NCI-H526 treated with DMSO at 0.1 percent for 48 hours (cell line): ENCODE measurements at places on chromosomes 13 and 19.

DNA sequence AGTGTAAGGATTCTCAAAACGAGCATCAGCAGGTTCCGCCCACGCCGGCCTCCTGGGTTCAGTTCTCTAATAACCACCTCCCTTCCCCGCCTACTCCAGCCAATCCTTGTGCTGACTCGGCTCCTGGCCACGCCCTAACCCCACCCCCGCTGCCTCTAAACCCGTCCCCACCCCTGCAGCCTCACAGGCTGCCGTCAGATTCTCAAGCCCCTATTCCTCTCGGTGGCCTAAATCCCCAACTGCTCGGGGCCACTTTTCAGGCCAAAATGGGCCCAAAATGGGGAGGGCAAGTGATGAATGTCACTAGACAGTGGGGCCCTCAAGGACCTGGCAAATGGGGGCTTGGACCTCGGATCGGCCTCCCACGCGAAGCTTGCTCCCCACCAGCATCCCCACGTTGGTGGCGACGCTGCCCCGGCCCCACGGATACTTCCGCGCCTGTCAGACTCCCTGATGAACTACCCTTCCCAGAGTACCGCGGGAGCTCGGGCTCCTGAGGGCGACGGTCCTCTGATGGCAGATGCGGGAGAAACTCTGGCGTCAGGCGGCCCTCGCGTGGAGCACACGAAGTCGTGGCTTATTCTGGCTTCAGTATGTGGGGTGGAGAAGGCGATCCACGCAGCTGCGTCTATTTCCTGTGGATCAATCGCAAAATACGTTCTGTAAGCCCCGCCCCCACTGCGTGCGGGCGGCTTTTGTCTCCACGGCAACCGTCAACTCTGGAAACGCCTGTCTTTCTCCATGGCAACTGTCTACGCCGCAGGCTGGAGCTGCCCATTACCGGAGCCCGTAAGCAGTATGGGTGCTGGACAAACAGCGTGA is 24.8 kb downstream of the ZNF473 start:
- DNase-seq, result peak; percentile 69

DNA sequence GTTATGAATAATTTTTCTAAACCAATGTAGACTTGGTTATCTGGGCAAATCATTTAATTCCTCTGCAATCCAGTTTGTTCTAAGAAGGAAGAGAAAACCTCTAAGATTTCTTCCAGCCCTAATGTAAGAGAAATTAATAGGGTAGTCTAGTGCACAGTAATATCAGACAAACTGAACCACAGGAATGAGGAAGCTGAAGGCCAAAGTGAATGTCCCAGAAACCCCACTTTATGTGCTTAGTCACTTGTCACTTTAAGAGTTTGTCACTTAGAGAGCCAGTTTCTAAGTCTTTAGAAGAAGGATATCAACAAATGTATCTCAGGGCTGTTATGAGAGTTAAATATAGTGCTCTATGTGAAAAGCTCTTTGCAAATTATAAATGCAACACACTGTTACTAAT is 750.6 kb downstream of the DIAPH3 start:
- DNase-seq, result no peak

DNA sequence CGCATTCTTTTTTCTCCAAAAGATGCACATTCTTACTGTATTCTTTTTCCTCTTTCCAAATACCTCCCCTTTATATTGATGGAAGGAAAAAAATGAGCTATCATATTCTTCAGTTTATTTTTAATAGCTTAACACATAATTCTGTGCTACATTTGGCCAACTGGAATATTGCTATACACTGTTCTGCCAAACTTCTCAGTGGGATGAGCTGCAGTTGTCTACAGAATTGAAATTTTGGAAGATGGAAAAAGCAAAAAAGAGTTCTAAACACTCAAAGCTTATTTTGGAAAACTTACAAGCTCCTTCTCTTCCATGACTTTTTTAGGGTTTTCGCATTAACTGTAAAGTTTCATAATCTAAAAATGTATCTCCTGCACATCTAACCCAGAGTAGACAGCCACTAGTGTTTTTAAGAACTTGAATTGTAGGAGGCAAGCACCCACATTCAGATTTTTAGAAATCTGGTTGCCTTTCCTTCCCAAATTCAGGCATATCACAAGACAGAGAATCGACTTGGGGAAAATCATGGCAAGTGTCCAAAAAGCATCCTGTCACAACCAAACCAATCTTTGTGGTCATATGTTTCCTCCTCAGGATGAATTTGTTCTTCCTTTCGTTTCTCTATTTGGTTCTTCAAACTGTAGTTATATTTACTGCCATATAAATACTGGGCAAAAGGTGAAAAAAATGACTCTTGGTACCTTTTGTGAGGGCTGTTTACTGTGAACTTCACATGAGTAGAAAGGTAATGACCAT is 111.4 kb upstream of the FRY start:
- no peak for DNase-seq

DNA sequence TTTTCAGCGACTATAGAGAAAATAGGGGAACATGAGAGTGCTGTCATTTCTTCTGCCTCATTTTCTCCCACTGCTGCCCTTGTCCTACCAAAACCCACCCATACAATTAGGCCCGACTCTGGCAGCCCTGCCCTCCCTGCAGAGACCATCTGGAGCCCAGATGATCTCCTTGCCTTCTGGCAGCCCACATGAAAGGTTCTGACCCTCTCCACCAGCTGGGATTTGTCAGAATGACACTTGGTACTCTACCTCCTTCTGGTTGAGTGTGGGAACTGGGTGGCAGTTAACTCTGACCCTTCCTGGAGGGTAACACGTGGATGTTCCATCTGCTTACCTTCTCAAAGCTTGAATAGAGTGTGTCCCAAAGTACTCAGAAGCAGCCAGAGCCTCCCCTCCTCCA is 21.0 kb upstream of the SIAH3 start:
- no peak for DNase-seq

DNA sequence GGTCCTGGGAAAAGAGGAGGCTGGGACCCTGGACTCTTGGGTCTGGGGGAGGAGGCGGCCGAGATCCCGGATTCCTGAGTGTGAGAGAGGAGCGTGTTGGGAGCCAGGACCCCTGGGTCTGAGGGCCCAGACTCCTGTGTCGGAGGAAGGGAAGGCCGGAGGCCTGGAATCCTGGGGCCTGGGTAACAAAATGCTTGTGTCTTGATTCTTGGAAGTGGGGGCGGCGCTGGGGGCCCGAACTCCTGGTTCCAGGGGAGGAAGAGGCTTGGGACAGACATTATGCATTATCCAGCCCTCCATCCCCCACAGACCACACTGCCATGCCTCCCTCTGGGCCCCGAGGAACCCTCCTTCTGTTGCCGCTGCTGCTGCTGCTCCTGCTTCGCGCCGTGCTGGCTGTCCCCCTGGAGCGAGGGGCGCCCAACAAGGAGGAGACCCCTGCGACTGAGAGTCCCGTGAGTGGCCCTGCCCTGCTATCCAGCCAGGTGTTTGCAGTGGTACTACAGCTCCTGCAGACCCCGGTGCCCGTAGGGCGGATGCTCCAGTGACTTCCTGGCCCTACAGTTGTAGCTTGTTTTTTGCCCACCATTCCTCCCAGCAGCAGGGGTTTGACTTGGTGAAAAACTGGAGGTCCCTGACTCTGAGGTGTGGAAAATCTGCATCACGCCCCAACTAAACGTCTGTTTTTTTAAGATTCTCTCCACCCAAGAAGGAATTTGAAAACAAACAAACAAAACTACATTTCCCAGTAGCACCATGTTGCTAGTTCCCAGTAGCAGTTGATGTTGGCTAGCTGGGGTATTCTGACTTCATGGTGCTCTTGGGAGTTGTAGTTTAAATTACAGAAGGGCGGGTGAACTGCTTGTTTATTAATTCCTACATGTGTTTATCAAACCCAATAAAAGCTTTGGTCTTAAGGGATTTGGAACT is 630 bp downstream of the NUCB1 start:
- DNase-seq, result no peak

- DNase-seq, result no peak
Measured at GRCh38 chr13:47326061-47326460, 429.2 kb upstream of the HTR2A start.

DNA sequence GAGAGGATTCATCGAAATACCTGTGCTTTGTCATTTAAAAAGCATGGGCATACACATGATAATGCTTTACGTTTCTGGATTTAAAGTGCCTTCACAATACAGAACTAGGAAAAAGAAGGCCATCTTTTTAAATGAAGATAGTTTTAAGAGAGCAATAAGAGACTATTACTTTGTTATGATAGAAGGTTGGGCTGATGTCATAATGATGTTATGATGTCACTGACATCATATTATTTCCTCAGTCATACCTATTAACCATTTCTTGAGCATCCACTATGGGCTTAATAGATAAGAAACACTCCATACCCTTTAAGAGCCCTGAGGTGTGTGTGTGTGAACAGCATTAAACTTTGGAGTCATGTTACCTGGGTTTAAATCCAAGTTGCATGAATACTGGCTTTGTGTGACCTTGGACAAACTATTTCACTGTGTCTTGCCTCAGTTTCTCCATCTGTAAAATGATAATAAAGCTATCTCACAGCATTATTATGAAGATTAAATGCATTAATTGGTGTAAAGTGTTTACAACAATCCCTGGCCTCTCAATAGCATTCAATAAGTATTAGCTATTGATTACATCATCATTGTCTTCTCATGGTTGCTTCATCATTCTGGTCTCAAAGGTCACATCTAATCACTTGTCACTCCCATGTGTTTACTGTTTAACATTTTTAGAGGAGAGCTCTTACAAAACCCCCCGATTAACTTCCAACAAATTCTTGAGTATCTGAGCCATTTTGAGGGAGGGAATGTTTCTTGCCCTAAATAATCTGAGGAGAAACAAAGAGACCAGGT is 11.1 kb downstream of the ZNF181 start:
- DNase-seq, result no peak

GRCh38 chr13:20671789-20672188 is 31.7 kb upstream of the IL17D start:
- DNase-seq, result no peak

- no peak for DNase-seq
Measured at GRCh38 chr13:42168496-42168895, 103.5 kb upstream of the AKAP11 start.

GRCh38 chr13:42487221-42487620 is 86.7 kb upstream of the TNFSF11 start:
- DNase-seq, result no peak

- DNase-seq, result no peak
Measured at GRCh38 chr13:73939071-73939380, 195.2 kb downstream of the KLF12 start.

DNA sequence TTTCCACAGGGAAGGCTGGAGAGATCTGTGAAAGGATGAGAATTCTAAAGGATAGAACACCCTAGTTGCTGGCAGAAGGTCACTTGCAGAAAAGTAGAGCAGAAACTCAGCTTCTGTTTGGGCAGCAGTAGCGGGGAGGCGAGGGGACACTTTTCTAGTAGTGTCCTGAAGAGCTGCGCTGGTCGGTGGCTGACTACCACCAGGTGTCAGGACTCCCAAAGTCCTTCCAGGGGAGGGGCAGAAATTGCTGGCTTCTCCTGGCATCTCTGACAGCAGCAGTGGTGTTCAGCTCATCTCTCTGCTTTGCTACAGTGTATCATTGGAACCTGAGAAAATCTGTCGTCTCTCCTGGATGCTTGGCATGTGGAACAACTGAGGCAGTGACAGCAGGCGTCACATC is 120.9 kb downstream of the ZDHHC20 start:
- DNase-seq, result no peak

DNA sequence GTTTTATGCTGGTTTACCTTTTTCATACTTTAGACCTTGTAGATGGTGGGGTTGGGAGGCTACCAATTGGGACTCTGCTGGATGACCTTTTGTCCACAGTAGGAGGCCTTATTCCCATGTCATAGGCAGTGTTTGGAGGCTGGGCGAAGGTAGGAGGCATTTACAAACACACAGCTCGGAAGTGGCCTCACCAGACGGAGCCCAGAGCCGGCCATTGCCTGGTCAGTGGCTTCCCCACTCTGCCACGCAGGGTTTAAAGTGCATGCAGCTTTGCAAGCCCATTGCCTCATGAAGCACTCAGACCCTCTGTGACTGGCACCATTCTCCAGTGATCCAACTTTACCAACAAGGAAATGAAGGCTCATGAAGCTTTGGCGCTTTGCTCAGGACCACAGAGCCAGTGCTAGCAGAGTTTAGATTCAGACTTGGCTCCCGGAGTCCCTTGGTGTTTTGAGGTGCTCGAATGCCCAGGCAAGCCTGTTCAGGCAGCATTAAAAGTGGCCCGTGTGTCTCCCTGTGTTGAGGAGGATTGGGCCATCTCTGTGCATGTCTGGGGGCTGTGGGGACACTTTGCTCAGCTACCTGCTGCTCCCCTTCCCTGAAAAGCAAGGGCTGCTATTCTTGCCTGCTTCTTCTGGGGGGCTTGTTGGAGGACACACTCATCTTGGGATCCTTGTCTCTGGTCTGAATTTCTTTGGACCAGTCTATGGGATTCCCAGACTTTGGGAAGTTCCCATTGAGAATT is 148.7 kb downstream of the ZNF536 start:
- no peak for DNase-seq

DNA sequence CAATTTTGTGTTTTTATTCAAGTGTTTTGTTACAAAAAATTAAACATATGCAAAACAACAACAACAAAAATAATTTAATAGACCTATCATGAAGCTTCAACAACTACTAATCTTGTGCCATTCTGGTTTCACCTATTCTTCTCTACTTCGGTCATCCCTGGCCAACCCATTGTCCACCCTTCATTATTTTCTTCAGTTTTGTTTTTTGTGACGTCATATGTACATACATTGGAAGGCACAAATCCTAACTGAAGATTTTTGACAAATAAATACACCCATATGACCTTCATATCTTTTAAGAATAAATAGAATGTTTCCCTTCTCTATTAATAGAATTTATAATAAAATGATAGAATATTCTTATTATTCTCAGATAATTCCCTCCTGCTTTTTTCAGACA is 69.2 kb downstream of the ZNF429 start:
- no peak for DNase-seq

- no peak for DNase-seq
Measured at GRCh38 chr19:40594657-40595091, 6.5 kb upstream of the LTBP4 start.

- DNase-seq, result peak; percentile 58
Measured at GRCh38 chr13:21478881-21479808, 20.0 kb upstream of the ZDHHC20 start.

DNA sequence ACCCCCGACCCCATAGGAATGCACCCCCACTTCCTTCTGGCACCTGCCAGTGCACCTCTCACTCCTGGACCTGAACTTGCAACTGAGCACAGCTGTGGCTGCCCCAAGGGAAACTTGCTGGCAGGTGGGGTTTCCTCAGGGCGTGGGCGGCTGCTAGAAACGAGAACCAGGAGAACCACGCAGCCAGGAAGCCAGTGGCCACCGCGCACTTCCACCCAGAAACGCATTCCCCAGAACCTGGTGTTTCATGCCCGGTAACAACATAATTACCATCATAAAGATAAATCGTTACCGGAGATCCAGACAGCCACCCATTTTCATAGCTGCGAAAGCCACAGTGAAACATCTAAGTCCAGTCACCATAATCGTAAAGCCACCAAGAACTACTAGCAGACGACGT is 75.2 kb upstream of the C13orf46 start:
- DNase-seq, result no peak

- no peak for DNase-seq
Measured at GRCh38 chr19:2546128-2547032, 70.5 kb downstream of the GADD45B start.

GRCh38 chr19:11125994-11126685 is 29.4 kb downstream of the SPC24 start:
- no peak for DNase-seq

- no peak for DNase-seq
Measured at GRCh38 chr13:90427322-90428272, 919.9 kb upstream of the MIR17HG start.

- no peak for DNase-seq
Measured at GRCh38 chr13:98526182-98526512, 50.8 kb downstream of the STK24 start.

GRCh38 chr19:49664171-49665035 is 1.3 kb downstream of the IRF3 start:
- DNase-seq, result peak; percentile 60
